Activated CD4-positive, CD25-positive, alpha-beta regulatory T cell (primary cell): ENCODE measurements at places on chromosomes 12 and 14.
A peak's percentile ranks its signal among the peaks of the same experiment; 100 is the strongest.

- DNase-seq = no peak
These were observed 170.6 kb downstream of the OTOGL start for GRCh38 chr12:80269803-80270552.

GRCh38 chr14:54564868-54565784 is 1.8 kb upstream of the SAMD4A start:
- peak; percentile 36 for DNase-seq

- DNase-seq = no peak
These were observed 292.4 kb downstream of the DUSP6 start for GRCh38 chr12:89059721-89060541.

- no peak for DNase-seq
These were observed 28.2 kb upstream of the PEX5 start for GRCh38 chr12:7161327-7161726.

GRCh38 chr12:108858311-108859074 is 1.1 kb upstream of the SSH1 start:
- no peak for DNase-seq

DNA sequence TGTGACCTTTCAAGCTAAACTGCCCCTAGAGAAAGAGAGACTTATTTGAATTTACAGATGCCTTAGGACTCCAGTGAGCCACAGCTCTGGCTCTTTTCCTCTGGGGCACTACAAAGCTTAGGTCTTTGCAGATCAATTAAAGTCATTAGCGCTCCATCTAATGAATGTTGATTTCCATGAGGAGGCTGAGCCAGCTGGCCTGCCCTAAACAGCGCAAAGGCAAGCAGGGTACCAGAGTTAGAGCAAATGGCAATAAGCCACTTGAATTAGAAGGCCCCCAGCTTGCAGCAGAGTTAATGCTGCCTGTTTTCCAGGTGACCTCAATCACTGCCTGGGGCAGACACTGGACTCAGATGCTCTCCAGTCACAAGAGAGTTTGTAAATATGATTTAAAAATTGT is 695.3 kb downstream of the DIO2 start:
- no peak for DNase-seq

- no peak for DNase-seq
These were observed 4.4 kb upstream of the B4GALNT1 start for GRCh38 chr12:57637364-57637763.

- no peak for DNase-seq
These were observed 17.7 kb downstream of the DTD2 start for GRCh38 chr14:31439561-31439960.

DNA sequence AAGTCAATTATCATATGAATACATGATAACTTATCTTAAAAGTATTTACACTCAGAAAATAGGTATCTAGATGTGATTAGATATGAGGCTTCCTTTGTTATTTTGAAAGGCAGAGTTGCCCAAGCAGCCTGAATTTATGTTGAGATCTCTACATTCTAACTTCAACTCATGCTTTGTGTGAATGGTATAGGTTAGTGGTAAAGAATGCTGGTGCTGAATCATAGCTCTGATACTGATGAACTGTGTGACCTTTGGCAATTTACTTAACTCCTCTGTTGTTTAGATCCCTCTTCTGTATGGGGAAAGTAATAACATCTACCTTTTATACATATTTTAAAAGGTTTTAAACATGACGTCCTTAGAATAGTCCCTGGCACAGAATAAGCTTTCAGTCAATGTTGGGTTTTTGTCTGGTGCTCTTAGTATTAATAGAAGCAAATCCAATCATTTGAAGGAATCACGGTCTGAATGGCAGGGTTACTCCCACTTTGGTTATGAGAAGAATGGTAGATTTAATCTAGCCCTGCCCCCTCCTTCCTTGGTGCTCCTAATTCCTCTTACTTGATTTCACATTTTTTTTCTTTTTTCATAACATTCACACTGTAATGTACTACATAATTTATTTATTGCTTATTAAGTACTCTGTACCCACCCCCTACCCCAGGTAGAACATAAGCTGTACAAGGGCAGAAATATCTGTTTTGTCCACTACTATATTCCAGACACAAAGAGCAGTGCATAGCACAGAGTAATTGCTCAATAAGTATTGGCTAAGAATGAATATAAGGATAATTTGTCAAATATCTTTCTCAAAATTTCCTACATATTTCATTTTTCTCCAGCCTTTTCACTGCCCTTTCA is 203.3 kb upstream of the KRR1 start:
- no peak for DNase-seq

DNA sequence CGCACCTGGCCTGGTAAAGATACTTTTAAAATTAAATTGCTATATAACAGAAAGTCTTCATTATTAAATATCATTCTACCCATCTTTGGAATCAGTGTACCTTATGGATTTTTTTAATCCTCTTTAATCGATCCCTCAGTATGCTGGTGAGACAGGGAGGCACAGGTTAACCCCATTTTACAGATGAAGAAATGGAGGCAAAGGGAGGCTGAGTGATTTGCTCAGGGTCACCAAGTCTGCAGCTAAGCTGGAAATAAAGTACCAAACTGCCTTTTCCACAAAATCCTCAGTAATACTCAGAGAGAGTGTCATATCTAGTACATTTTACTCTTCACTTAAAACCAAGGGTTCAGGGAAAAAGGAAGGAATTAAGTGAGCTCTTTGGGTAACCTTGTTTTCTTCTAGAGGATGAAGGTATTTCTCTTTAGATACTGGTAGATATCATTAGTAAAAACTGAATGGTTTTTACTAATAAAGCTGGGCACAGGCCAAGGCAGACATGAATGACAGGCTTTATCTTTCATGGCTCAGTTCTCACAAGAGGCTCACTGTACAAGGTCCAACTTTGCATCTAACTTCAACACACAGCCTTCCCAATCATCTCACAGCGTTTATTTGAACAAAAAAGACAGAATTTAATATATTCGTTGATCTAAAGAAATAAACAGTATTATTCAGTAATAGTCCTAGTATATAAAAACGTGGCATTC is 35.3 kb upstream of the TTC7B start:
- no peak for DNase-seq

- no peak for DNase-seq
These were observed 5.0 kb downstream of the HVCN1 start for GRCh38 chr12:110683888-110684287.

GRCh38 chr14:89121968-89122620 is 294.9 kb downstream of the FOXN3 start:
- DNase-seq = no peak

- no peak for DNase-seq
These were observed 78.8 kb downstream of the DUSP6 start for GRCh38 chr12:89273525-89273924.

GRCh38 chr12:127241072-127241817 is 1025.7 kb upstream of the TMEM132C start:
- no peak for DNase-seq

GRCh38 chr12:130764475-130765185 is 48.5 kb upstream of the RIMBP2 start:
- no peak for DNase-seq

DNA sequence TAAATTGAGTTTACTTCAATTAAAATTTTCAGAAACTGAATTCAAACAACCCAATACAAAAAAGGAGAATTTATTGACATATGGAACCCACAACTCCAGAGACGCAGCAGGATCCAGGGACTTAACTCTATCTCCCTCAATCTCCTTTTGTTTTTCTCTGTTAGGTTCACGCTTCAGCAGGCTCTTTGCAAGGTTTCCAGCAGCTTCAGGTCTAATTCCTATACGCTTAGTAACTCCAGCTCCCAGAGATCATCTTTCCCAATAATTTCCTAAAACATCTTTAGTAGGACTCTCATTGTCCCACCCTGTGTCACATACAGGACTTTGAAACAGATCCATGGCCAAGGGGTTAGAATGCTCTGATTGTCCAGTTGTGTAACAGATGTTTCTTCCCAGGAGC is 175.2 kb downstream of the RMST start:
- DNase-seq = no peak

DNA sequence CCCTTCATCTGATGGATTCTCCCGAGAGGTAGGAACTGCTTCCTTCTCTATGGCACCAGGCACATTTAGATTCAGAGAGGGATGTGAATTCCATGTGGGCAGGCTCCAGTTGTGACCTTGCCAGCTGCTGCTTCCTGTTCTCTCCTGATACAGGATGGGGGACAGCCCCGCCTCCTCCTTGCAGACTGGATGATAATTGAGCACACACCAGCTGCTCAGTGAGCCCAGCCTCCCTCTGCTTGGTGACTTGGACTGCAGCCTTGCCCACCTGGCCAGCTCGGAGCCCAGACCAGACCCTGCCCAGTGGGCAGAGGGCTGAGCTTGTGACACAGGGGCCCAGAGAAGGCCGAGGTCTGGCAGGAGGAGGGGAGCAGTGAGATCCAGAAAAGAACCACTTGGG is 90.2 kb downstream of the CALM1 start:
- no peak for DNase-seq

- no peak for DNase-seq
These were observed 2.8 kb downstream of the TESPA1 start for GRCh38 chr12:54981796-54982195.

- DNase-seq = no peak
These were observed 41.2 kb downstream of the YLPM1 start for GRCh38 chr14:74804219-74804825.

DNA sequence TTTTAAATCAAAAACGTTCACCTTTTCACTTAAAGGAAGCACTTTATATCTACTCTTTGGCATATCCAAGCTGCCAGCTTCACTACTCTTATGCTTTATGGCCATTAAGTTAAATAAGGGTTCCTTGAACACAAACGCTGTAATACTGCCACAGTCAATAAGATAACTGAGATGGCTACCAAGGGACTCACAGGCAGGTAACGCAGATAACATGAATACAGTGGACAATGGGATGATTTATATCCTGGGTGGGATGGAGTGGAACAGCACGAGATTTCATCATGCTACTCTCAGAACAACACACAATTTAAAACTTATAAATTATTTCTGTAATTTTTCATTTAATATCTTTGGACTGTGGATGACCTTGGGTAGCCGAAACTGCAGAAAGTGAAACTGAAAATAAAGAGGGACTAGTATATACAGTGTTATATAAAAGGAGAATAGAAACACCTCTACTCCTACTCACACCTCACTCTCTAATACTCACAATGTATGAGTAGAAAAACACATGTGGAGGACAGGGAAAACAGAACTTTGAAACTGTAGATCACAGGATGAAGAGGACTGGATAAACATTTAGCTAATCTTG is 367.3 kb downstream of the C12orf50 start:
- no peak for DNase-seq

GRCh38 chr12:49332441-49332861 is 4.5 kb downstream of the C1QL4 start:
- no peak for DNase-seq

DNA sequence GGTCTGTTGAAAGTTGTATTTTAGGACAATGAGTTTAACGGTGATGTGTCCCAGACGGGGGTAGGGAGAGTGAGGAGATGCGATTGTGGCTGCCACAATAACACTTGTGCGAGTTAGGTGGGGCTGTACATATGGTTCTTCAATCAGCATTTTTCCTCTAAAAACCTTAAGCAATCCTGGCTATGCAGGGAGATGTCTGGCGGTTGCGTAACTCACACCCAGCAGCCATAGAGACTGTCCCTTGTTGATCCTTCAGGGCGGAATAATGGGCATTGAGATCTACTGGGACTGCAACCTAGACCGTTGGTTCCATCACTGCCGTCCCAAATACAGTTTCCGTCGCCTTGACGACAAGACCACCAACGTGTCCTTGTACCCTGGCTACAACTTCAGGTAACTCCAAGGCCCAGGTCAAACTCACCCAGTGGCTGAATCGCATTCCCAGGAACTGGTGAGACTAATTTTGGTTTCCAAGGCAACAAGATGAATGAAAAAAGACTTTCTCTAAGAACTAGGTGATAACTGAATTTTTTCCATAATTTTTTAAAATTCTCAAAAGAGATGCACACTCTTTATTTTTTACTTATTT is 34.6 kb downstream of the P2RX7 start:
- no peak for DNase-seq

DNA sequence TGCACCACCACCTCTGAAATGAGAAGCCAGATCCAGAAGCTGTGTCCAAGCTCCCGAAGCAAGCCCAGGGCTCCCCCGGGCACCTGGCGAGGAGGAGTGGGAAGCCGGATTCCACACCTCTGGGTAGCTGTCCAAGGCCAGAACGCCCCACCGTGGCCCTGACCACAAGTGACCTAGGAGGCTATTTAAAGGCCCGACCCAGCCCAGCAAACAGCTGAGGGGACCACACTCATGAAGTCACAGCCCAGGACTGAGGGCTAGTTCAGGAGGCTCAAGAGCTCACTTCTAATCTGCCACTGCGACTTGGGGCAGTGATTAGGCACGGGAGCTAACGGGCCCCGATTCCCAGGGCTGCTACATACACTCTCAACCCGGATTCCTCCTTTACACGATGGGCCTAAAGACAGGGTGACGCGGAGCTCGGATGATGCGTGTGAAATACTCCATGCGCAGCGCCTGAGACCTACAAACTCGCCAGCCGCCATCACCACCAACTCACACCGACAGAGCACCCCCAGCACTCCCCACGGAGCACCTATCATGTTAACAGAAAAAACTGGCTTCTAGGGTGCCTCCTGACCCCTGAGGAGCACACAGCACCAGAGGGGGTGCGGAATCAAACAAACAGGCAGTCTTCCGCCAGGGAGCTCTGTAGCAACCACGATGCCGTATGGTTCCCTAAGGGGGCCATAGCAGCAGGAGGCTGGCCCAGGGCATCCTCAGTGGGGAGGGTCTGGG is 84.0 kb upstream of the GPR68 start:
- no peak for DNase-seq

GRCh38 chr12:85529896-85530295 is 249.9 kb downstream of the ALX1 start:
- DNase-seq = no peak

- no peak for DNase-seq
These were observed 62.6 kb downstream of the DUSP16 start for GRCh38 chr12:12499909-12500604.

- no peak for DNase-seq
These were observed 18.9 kb upstream of the CFL2 start for GRCh38 chr14:34733245-34733644.

DNA sequence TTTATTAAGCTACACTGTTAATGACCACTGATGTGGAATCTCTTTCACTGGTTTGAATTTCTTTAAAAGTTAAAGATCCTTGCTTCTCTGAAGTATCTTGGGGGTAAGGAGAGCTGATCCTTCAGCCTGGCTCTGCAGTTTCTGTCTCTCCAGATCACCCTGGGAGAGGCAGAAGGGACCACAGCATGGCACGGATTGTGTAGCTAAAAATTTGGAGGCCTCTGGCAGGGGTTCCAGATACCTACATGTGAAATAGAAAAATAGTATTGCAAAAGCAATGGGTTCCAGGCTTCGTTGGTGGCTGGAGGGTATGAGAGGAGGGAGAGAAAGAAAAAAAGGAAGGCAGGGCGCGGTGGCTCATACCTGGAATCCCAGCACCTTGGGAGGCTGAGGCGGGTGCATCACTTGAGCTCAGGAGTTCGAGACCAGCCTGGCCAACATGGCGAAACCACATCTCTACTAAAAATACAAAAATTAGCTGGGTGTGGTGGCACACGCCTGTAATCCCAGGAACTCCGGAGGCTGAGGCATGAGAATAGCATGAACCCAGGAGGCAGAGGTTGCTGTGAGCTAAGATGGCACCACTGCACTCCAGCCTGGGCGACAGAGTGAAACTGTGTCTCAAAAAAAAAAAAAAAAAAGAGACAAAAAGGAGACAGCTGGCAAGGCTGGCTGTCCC is 3.4 kb downstream of the CHST11 start:
- DNase-seq = no peak

- DNase-seq = no peak
These were observed 16.8 kb downstream of the ERO1A start for GRCh38 chr14:52678591-52678990.

GRCh38 chr14:93994919-93995682 is 2.0 kb upstream of the CCDC197 start:
- peak; percentile 38 for DNase-seq

GRCh38 chr12:13576935-13577500 is 380.5 kb downstream of the EMP1 start:
- no peak for DNase-seq
